Caki2 (cell line): ENCODE measurements at places on chromosomes 4 and X. TPM values are rescaled to one million over a fixed set of nuclear protein-coding genes. Genes with fewer than 3 reads are reported as not detected.

DNA sequence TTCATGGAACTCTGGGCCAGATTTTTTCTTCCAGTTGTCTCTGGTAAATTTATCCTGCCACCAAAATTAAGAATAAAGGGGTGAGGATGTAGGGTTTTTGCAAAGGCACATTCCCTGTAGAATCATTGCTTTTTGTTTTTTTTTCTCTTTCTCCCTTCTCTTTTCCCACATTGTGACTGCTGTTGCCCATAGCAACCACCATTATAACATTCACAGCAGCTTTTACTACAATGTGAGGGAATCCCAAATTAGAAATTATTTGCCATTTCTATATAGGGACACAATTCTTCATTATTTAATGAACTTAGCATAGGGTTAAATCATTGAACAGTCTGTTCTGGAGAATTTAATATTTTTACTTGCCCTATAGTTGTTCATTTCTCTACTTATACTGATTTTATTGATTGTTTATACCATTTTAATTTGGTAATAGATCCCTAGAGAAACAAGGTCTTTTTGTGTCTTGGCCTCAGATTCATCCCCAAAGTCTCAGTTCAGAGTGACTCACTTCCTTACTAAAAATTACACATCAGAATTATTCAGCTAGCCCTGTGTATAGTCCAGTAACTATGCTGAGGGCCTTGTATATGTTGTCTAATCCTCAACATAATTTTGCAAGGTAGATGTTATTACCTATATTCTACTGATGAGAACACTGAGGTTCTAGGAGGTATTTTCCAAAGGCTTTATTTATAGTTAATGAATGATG lies 80.8 kb upstream of the ANK2 start:
- DNase-seq = no peak

- no peak for DNase-seq
Measured at GRCh38 chr4:148366251-148366650, 76.0 kb downstream of the NR3C2 start.

DNA sequence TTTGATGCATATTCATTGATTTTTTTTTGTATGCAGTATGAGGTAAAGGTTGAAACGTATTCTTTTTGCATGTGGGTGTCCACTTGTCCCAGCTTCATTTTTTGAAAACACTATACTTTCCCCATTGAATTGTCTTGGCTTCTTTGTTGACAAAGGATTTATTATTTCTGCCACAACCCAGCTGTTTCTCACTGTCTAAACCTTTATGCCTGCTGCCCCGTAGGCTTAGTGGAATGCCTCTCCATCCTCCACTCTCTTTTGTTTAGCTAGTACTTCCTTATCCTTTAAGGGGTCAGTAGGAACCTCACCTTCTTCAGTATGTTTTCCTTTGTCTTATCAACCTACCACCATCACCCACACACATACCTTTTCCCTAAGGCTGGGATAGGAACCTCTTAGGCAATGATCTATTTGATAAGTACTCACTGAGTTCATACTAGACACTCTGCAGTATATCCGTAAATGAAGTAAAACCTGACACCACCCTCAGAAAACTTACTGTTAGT lies 8.5 kb downstream of the FMR1 start:
- no peak for DNase-seq

DNA sequence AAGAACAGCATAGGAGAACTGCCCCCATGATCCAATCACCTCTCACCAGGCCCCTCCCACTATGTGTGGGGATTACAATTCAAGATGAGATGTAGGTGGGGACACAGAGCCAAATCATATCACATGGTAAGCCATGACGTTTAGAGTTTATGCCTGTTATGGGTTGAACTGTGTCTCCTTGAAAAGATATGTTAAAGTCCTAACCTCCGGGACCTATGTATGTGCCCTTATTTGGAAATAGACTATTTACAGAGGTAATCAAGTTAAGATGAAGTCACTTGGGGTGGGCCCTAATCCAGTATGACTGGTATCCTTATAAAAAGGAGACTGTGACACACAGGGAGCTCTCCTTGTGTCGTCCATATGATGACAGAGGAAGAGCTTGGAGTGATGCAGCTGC lies 25.2 kb upstream of the SLC2A9 start:
- DNase-seq = no peak

The GYPA gene
- total RNA-seq = not detected in 2 replicates

DNA sequence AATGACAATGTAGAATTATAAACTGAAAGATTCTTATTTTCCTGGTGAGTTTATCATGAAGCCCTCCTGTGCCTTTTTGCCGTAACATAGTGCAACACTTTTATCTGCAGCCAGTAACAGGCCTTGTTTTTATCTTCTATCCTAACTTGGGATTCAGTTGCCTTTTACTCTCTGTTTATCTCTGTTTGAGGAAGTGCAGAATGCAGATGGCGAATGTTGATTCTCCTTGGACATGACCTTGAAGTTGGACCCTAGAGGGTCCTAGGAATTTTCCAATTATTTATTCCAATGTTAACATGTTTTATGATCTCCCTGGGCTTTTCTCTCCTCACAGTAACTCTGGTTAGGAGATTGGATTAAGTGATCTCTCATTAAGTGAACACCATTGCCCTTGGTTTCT lies 165.0 kb downstream of the FMR1NB start:
- DNase-seq = no peak

GRCh38 chrX:115093191-115093590 lies 75.8 kb upstream of the IL13RA2 start:
- no peak for DNase-seq
